Left ventricle myocardium inferior (tissue), 1 donor: ENCODE measurements at places on chromosomes 3 and 15.

- DNase-seq: no peak
Measured at GRCh38 chr3:168414149-168414548, 318.4 kb upstream of the GOLIM4 start.

GRCh38 chr3:81364411-81364810, 397.0 kb downstream of the GBE1 start:
- DNase-seq: no peak

DNA sequence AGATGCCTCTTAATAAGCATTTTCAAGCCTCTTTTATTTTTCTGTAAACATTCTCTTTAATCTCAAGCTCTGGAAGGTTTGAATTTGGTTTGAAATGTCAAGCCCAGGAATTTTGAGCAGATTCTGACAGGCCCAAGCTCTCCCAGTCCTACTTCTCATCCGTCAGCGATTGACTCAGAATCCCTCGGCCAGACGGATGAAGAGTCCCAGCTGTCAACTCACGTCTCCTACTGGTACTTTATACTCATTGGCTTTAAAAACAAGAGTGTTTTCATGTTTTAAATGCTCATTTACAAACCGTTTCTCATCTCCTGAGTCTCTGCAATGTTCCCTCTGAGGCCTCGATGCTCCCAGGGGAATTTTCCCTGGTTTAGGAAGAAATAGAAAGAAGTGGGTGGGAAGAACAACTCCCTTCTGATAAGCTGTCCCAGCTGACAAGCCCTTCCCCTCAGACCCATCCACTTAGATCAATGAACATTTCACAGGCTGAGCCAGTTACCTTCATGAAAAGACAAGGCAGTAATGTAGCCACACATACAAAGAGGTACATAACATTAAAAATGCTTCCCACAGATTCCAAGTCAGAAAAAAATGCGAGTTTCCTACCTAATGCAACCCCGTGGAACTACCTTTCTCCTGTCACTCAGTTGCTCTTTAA, 478.2 kb upstream of the DPH6 start:
- DNase-seq: peak; percentile 23

- no peak for DNase-seq
Measured at GRCh38 chr3:71444028-71444860, 139.3 kb downstream of the FOXP1 start.

GRCh38 chr15:59689626-59690236, 611 bp upstream of the BNIP2 start:
- peak; percentile 86 for DNase-seq

DNA sequence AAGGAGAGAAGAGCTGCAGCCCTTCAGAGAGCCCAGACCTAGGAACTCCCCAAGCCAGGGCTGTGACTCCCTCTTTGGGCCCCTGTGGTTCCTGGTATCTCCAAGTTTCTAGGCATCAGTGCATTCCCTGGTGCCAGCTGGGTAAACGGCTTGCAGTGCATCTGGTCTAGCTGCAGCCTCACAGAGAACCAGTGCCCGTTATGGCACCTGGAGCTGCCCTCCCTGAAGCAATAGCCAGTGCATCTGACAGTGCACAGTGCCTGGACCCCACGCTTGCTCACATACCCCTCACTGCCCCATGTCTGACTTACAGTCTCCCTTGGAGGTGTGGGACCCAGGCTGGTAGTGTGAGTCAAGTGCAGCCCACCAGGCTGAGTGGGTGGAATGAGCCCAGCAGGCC, 52.1 kb downstream of the LSAMP start:
- DNase-seq: no peak

- no peak for DNase-seq
Measured at GRCh38 chr15:96595951-96596350, 265.5 kb downstream of the NR2F2 start.

GRCh38 chr15:98800437-98801233, 152.3 kb downstream of the IGF1R start:
- no peak for DNase-seq

DNA sequence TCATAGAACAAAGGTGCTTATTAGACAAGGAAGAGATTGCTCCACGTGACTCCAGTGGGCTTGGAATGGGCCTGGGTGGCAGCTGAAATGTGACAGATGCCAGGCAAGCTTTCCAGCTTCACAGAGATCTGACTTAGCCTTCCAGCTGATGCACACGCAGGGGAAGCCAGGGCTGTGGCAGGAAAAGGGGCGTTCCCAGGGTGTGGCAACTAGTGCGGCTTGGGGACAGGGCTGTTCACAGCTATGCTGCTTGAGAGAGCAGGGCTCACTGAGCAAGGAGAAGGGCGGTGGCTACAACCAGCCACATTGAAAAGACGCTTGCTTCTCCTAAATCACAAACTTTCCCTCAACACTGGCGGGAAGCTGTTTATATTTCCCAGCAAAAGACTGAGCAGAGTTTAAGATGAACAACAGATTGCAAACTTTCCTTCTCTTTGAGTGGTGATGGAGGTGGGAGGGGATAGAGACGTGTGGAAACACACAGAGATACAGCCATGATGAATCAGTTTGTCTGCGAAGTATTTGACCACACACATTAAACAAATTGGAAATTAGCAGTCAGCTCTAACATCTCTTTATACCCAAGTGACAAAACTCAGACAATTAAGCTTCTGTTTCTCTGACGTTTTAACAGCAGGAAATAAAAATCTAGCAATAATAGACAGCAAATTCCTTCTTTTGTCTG, 127.5 kb downstream of the BDH1 start:
- peak; percentile 50 for DNase-seq

- no peak for DNase-seq
Measured at GRCh38 chr3:14410106-14410502, 7.7 kb downstream of the SLC6A6 start.

- no peak for DNase-seq
Measured at GRCh38 chr3:19348941-19349564, 200.7 kb downstream of the KCNH8 start.

DNA sequence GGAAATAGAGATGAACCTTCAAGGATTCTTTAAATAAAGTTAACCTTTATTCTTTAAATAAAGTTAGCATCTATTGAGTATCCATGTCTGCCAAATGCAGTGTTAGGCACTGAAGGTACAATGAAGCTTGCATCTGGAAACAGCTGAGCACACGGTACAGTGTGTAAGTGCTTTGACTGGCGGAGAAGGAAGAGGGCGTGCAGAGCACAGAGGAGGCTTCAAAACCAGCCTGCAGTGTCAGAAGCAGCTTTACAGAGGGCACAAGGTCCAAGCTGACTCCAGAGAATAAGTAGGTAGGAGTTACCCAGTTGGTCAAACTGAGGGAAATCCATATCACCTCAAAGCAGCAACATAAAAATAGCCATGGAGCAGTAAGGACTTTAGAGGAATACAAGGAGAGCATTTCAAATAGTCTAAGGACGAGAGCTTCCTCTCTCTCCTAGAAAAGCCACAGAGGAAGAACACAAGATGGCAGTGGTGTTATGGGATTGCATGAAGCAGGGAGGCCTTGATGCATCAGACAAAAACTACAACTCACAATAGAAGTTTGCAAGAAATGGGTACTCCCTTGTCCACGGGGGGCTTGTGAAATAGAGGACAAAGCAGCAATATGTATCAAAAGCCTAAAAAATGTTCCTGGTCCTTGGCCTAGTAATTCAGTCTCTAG, 60.3 kb upstream of the PPP2R3A start:
- DNase-seq: no peak

GRCh38 chr3:11734-12133, 184.8 kb upstream of the CHL1 start:
- peak; percentile 14 for DNase-seq
